Activated naive CD4-positive, alpha-beta T cell treated with anti-CD3 and anti-CD28 coated beads for 36 hours (primary cell): ENCODE measurements at places on chromosomes 6 and 20.

DNA sequence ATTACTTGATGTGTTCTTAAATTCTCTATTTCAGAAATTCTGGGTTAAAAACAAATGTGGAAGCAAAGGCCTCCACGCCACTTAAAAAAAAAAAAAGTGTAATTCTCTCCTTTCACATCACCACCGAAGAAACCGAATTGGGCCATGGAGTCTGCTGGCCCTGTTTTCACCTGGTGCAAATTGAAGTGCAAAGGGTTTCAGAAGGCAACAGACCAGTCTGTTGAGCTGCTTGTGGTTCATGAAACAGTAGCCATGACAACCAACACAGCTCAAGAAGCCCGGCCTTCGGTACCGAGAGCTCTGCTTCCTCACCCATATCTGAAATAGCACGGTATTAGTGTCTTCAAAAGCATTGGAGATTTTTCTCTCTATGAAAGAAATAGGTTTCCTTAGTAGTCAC, 63.1 kb downstream of the GMPR start:
- H3K27ac ChIP-seq: no peak overlapping the region
- no peak for DNase-seq
- no peaks in the 10 kb centered on the region for H3K36me3 ChIP-seq
- H3K4me3 ChIP-seq: no peak overlapping the region
- H3K4me1 ChIP-seq: no peaks in the 10 kb centered on the region

DNA sequence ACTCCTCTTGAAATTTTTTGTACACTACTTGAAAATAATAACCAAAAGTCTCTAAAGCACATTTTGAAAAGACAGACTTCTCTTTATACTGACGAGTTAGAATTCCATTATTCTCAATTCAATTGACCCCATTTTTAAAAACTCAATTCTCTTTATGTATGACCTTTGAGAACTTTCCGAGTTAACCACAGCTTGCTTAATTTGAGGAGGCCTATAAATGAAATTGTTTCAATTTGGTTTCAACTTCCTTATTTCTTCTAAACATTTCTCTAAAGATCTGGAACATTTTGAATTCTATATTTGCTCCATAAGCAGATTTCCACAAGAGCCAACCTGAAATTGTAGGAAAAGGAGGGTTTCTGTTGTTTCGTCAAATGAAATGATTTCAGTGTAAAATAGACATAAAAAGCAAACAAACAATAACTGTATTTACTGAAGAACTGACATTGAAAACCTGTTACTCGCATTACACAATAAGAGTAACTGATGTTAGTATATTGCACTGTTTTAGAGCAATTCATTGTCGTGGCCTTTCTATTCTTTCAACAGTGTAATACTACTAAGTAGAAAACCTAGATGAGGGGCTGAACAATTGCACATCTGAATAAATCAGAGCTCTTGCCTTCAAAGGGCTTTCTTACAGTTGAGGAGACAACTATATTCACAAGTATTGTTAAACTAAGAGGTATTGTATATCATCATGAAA, 223.6 kb downstream of the HIVEP2 start:
- H3K4me1 ChIP-seq: peaks cover 4% of the 10 kb centered on the region
- no peak overlapping the region for H3K4me3 ChIP-seq
- no peak for DNase-seq
- H3K27ac ChIP-seq: no peak overlapping the region
- H3K27me3 ChIP-seq: no peaks in the 10 kb centered on the region

DNA sequence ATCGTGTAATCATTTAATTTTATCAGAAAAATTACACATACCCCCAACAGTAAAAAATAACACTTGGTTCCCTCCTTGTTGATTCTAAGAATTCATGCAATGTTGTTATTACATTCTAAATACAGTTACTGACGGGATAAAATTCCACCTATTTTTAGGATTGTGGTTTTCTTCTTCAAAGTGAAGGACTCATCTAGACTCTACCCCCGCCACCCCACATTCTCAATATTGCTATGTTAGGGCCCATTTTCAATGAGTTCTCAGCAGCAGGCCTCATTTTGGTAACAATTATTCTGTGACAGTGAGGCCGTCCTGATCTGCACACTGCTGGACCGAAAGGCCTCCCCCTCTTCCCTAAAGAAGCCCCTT, 43.5 kb downstream of the PREX1 start:
- H3K36me3 ChIP-seq: peaks cover 3% of the 10 kb centered on the region
- DNase-seq: no peak
- H3K27ac ChIP-seq: no peak overlapping the region
- H3K4me3 ChIP-seq: no peak overlapping the region
- H3K27me3 ChIP-seq: peaks cover 4% of the 10 kb centered on the region

GRCh38 chr6:83442752-83443151, 11.9 kb upstream of the ME1 start:
- H3K4me3 ChIP-seq: no peak overlapping the region
- DNase-seq: no peak
- no peaks in the 10 kb centered on the region for H3K36me3 ChIP-seq
- H3K4me1 ChIP-seq: no peaks in the 10 kb centered on the region
- H3K27me3 ChIP-seq: no peaks in the 10 kb centered on the region
